Caco-2 (cell line): ENCODE measurements at places on chromosomes 2 and 18.
A peak's percentile ranks its signal among the peaks of the same experiment; 100 is the strongest.

- no peak for DNase-seq
Observed at GRCh38 chr2:136206613-136207012, 88.7 kb upstream of the CXCR4 start.

- no peak for DNase-seq
Observed at GRCh38 chr2:47226923-47227220, 71.8 kb upstream of the STPG4 start.

DNA sequence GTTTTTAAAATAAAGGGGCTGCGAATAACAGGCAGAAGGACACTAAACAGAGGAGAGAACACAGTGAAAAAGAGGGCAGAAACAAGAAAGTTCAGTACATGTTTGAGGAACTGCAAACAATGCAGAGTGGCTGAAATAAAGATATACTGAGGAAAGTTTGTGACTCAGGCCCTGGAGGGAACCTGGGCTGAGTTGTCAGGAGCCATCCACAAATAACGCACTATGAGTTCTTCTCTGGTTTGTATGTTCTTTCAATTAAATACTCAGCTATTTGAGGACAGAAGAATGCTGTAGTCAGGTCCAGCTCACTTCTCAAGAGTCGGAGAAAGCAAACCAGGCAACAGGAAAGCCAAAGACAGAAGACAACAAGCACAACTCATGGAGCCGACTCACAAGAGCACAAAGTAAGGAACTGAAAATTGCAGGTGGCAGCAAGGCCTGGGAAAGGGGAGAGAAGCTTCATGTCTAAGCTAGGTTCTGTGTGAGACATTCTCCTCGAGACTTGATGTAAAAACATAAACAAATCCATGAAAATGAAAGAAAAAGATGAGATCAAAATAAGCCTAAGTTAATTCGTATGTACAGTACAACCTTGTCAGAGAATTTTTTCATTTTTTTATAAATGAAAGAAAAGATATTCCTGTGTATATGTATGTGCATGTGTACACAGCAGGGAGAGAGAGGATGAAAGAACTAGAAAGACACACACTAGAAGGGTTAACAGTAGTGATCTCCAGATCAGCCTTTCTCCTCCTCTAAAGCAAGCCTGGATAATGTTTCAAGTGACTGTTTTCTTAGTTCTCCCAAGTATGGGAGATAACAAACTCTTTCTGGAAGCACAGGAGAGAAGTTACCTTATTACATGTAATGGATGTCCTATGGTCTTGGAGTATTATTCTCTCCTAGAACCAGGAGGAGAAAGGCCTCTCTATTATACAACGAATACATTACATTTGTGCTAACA is 41.5 kb downstream of the CHN1 start:
- DNase-seq, result no peak

DNA sequence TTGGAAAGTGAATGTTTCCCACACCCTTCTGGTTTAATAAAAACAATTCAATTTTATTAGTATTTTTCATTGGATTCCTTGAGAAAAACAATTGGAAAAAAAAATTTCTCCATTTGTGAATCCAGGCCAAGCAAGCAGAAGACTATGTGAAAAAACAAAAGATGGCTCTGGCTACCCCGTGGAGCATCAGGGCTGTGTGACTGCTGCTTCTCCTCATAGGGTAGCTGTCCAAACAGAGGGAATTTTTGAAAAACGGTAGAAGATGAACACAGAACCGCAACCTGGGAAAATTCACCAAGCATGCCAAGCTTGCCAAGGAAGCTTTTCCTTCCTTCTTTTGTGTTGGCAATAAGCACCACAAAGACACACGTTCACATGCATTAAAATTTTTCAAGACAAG is 71.3 kb upstream of the ACVR2A start:
- no peak for DNase-seq

DNA sequence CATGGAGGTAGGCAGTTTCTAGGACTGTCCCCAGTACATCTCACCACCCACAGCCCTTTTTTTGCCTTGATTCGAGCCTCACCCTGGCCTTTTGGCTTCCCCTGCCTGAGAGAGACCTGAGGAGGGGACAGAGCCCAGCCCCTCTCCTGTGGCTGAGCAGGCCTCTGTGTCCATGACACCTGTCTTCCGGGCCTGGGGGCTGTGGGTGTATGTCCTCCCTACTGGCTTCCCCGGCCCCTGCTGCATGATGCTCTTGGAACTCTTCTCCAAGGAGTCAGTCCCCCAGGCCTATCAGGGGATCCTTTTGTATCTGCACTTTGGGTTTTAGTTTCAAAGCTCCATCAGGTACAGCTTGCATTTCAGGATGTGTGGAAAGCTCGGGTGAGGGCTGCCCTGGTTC is 80.4 kb downstream of the STPG4 start:
- DNase-seq, result no peak

GRCh38 chr2:105809097-105809473 is 64.4 kb downstream of the NCK2 start:
- no peak for DNase-seq

GRCh38 chr2:197315371-197315770 is 4.8 kb upstream of the ANKRD44 start:
- DNase-seq, result no peak

- DNase-seq, result no peak
Observed at GRCh38 chr18:76503649-76504386, 8.8 kb upstream of the ZNF516 start.

GRCh38 chr2:235577404-235578330 is 83.8 kb downstream of the AGAP1 start:
- DNase-seq, result no peak

- DNase-seq, result no peak
Observed at GRCh38 chr2:173869244-173870229, 95.6 kb downstream of the SP3 start.

- DNase-seq, result no peak
Observed at GRCh38 chr18:25805323-25805722, 285.1 kb downstream of the SS18 start.

DNA sequence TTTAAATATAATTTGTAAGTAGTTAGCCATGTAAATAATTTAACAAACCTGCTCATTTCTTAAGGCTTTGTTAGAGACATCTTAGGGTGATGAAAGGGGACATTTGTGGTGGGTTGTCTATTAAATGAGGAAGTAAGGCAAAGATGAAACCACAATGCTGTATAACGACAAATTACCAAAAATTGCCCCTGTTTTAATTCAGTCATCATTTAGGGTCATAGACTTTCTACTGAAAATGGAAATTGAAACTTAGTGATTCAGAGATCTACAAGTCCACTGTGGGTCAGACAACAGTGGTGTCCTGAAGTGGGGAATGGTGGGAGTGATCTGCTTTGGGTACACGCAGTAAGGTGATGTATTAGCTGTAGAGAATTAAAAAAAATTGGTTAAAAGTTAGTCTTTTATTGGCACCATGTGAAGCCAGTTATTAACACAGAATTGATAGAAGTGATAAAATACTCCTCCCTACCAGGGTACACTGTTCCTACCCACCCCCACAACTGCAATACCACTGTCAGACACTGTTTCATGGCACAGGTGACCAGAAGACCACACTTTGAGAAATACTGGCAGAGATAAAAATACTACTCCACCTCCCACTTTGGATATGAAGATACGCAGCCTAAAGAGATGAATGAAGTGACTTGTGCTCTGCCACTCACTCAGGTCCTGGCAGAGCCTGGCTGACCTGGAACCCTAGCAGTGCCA is 13.4 kb downstream of the CERS6 start:
- no peak for DNase-seq

DNA sequence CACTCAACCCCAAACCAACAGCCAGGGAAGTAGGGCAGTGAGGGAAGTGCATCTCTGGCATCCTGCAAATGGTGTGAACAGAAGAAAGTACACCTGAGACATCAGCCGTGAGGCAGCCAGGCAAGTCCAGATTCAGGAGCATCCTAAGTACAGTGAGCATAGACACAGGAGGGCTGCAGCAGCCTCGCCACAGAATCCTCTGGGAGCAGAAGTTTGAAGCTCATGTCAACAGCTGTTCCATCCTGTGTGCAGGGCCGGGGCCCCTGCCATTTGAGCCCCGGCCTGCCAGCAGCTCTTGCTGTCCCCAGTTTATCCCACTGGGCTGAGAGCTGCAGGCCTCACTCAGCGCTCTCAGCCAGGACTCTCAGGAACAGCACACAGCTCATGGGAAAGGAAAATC is 14.5 kb downstream of the LOXHD1 start:
- DNase-seq, result no peak

DNA sequence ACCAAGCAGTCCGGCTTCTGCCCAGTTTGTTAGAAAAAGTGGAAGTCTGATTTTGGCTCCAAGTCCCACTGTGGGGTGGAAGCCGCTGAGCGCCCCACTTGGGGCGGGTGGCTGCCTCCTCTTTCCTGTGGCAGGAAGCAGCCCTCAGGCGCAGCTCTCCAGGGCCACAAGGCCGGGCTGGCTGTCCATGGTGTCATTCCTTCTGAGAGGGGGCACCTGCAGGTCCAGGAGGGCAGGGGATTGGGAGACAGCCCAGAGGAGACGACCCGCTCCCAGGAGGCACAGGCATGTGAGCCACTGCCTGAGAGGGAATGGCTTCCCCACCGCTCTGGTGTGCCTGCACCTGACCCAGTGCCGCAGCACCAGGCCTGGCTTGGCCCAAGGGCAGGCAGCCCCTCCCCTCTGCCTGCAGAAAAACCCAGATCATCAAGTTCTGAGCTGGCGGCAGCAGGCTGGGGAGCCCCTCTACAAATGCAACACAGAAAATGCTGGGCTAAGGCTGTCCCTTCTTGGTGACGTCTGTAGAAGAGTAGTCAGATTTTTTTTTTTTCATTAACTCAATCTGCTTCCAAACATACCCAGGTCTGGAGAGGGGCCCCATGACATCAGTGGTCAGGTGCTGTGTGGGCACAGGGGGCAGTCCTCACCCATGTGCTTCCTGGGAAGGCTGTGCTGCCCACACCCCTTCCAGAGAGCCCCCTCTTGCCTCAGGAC is 38.4 kb downstream of the HS6ST1 start:
- peak; percentile 21 for DNase-seq

- DNase-seq, result no peak
Observed at GRCh38 chr2:173989160-173989883, 24.1 kb upstream of the SP3 start.

GRCh38 chr2:169294001-169294675 is 68.2 kb downstream of the LRP2 start:
- no peak for DNase-seq

DNA sequence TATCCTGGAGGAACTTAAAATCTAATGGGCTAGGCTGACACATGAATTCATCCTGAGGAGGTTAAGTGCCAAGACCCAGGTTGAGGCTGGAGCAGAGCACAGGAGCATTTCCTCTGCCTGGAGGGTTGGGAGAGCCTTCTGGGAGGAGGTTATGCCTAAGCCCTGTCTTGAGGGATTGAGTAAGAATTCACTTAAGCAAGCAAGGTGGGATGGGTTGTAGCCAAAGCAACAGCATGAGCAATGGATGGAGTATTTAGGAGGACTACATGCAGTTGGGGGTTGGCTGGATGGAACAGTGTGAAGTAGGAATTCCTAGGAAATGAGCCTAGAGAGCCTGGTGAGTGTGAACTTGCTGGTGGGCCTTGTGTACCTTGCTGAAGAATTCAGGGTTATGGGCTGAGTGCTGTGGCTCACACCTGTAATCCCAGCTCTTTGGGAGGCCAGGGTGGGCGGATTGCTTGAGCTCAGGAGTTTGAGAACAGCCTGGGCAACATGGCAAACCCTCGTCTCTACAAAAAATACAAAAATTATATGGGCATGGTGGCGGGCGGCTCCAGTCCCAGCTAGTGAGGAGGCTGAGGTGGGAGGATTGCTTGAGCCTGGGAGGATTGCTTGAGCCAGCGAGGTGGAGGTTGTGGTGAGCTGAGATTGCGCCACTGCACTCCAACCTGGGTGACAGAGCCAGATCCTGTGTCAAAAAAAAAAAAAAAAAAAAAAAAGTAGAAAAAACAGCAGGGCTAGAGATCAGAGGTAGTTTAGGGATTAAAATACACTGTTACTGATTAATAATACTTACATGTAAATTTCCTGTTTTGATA is 22.2 kb downstream of the TANC1 start:
- no peak for DNase-seq

GRCh38 chr2:72864500-72864899 is 22.7 kb upstream of the SPR start:
- DNase-seq, result no peak

GRCh38 chr2:19360266-19360965 is 2.0 kb upstream of the OSR1 start:
- no peak for DNase-seq

GRCh38 chr2:144942516-144943256 is 422.8 kb upstream of the ZEB2 start:
- no peak for DNase-seq

DNA sequence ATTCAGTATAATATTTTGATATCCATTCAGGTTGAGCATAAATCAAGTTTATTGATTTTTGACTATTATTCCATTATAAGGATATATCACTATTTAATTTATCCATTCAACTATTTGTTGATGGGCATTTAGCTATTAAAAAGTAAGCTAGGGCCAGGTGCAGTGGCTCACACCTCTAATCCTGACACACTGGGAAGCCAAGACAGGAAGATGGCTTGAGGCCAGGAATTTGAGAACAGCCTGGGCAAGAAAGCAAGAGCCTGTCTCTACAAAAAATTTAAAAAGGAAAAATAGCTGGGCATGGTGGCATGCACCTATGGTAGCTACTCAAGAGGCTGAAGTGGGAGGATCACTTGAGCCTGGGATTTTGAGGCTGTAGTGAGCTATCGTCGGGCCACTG is 183.5 kb downstream of the HNMT start:
- no peak for DNase-seq

GRCh38 chr2:212915121-212915782 is 236.2 kb downstream of the IKZF2 start:
- DNase-seq, result no peak

DNA sequence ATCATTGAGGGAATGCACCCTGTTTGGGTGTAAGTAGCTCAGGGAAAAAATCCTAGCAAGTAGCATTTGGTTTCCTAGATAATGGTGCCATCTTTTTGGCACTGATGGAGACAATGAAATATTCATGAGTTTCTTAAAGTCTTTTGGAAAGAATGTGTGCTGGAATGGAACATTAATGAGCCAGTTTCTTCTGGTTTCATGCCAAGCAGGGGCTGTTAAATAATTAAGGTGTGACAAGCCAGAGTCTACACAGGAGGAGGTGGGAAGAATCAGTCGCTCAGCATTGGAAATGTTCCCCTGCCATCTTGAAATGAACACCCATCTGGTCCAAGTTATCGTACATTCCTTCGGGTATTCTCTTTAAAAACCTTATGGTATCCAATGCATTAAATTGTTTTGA is 457.3 kb downstream of the RIT2 start:
- DNase-seq, result no peak

DNA sequence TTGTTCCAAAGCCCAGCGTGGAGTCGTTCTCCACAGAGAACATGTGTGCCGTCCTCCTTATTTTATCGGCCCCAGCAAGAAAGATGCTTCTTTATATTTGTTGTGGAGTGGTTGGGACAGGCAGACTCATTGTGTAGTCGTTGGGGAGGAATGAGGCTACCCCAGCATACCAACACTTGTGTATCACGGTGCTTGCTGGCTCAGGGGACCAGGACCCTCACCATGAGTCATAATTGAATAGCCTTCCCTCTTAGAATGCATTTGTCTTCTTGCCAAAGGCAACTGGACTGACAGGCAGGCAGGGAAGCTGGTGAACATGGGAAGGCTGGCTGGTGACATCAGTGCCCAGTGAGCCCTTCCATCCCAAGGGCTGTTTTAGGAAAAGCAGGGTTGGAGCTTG is 4.7 kb downstream of the CAPN10 start:
- no peak for DNase-seq

- DNase-seq, result peak; percentile 58
Observed at GRCh38 chr18:55637204-55637603, 49.2 kb upstream of the TCF4 start.

GRCh38 chr2:190551928-190552327 is 17.4 kb upstream of the NEMP2 start:
- DNase-seq, result no peak
